Globus pallidus (tissue), 1 donor: ENCODE measurements at places on chromosomes 16 and 17.

DNA sequence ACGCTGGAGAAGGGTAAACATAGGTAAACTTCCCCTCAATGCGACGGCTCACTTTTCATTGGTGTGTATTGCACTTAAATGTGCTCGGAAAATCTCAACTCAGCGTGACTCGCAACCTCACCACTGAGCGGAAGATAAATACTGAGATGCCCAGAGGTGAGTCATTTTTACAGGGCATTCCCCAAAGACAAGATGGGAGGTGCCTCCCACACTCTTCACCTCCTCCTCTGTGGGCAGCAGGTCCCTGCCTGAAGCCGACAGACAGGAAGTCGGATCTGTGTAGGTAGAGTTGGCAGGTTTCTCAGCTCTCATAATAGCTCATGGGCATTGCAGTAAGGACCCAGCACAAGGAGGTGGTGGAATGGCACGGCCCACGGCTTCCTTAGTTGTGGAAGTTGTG, 274.6 kb upstream of the HSBP1 start:
- no peak for DNase-seq

GRCh38 chr16:66705790-66706505, 9.4 kb upstream of the CMTM4 start:
- peak; percentile 36 for DNase-seq

- peak; percentile 22 for DNase-seq
These were observed 9.2 kb upstream of the SSTR2 start for GRCh38 chr17:73155410-73156165.

GRCh38 chr16:4401094-4401501, 15.3 kb downstream of the CORO7 start:
- no peak for DNase-seq

DNA sequence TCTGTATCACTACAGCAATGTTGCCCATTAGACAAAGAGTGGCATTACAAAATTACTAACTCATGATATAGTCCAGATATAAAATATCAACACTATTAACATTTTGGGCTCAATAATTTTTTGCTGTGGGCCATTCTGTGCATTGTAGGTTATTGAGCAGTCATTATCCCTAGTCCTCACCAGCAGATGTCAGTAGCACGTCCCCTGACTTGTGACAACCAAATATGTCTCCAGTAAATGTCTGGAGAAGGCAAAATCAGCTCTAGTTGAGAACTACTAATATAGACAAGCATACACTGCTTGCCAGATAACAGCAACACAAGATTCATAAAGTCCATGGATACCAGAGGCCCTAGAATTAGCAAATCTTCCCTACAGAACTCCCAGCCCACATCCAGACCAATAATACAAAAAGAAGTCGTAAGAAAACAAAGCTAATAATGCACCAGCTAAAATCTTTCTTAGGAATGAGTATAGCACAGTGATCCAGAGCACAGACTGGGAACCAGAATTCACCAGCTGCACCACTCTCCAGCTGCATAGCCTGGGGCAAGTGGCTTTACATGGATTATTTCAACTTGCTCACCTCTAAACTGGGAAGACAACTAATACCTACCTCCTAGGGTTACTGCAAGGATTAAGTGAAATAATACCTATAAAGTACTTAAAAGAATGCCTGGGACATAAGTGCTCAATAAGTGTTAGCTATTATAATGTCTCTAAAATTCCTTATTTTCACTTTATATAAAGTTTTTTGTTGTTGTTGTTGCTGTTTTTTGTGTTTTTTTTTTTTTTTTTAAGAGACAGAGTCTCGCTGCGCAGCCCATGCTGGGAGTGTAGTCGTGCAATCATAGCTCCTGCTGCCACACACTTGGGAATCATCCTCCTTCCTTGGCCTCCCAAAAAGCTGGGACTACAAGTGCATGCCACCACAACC, 23.7 kb downstream of the HELZ start:
- DNase-seq = peak; percentile 37

- no peak for DNase-seq
These were observed 19.1 kb upstream of the LCMT1 start for GRCh38 chr16:25092441-25092840.

GRCh38 chr16:61165797-61166196, 870.4 kb downstream of the CDH8 start:
- no peak for DNase-seq

GRCh38 chr17:44044071-44044470, 22.4 kb downstream of the LSM12 start:
- DNase-seq = no peak

DNA sequence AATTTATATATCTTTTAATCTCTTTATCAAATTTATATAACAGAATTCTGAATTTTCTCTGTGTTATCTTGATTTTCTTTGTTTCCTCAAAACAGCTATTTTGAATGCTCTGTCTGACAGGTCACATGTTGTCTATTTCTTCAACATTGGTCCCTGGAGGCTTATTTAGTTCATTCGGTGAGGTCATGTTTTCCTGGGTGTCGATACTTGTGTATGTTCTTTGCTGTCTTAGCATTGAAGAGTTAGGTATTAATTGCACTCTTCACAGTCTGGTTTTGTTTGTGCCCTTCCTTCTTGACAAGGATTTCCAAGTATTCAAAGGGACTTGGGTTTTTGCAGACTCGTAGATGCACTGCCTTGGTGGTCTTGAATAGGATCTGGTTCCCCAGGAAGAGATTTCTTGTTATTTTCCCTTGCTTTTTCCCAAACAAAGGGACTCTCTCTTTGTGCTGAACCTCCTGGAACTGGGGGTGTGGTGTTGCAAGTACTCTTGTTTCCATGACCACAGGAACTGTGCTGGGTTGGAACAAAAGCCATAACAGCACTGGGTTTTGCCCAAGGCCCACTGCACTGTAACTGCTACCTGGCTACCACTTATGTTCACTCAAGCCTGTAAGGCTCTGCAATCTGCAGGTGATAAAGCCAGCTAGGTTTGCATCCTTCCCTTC, 1483.0 kb downstream of the CDH8 start:
- no peak for DNase-seq

- DNase-seq = no peak
These were observed 37.5 kb downstream of the SPECC1 start for GRCh38 chr17:20046629-20047028.

DNA sequence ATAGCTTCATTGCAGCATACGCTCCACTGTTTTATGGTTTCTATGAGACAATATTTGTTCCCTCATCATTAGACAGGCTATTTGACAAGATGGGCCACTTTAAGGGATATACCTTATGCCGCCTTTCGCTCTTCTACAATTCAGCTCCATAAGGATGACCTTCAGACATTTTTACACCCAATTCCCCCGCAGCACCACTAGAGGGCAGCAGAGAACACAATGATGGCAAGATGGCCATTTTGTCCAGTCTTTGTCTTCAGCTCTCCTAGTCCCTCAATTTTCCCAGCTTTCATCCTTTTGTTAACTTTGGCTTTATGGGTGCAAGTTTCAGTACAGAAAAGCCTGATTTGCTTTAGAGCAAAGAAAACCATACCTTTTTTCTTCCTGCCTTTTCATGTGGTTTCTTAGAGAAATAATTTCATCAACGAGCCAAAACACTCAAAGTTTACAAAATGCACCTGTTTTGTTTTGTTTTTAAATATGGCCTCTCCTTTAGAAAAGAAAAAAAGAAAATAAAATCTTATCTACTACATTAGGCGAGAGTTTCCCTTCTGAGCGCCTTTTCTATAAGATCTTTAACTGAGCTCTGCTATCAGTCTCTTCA, 355.3 kb downstream of the TOX3 start:
- DNase-seq = peak; percentile 69

- no peak for DNase-seq
These were observed 90.5 kb downstream of the AATF start for GRCh38 chr17:37039269-37039668.

GRCh38 chr17:64547319-64547718, 40.5 kb downstream of the CEP95 start:
- no peak for DNase-seq

DNA sequence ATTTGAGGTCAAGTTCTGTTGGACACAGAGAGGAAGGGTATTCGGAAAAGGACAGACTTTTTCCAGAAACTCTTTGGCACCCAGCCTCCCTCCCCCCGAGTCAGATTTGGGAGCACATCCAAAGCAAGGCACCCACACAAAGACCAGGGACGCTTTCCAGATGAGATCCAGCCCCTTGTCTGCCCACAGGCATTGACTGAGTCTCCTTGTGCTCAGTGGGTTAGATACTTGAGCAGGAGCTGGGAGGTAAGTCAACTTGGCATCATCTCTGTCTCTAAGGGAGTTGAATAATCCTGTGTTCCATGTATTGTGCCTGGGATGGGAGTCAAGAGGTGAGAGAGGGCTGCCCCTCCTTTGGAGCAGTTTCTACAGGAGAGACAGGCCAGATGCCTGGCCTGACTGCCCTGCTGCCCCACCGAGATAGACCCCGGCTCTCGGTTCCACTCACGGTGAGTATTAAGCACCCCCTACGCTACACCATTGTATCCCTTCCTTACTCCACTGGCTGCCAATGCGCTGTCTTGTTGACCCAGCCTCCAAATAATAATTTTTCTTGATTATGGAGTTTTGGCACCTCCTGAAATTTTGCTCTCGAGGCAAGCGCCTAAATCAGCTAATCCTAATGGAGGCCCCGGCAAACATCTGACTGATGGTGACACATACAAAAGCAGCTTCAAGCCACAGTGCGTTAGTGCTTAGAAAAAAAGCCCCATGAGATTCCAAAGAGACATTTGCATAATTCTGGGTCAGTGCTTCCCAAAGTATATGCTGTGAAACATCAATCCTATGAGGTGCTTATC, 29.6 kb upstream of the MAP3K14 start:
- peak; percentile 48 for DNase-seq

DNA sequence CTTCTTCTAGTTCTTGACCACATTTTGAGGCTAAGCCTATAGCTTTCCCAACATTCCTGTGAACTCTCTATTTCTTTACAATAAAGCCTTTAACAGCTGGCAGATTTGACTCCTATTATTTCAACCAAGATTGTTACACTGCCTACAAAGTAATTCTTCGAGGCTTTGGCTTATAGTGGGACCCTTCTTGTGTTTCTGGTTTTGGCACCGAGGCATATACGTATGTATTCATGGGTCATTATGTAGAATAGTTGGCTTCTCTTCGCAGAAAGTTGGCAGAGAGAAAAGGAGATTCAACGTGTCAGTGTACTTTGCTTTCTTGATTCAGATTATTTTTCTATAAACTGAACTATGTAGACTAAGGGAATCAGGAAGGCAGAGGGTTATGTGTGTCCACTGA, 102.2 kb downstream of the ABCA8 start:
- DNase-seq = no peak
